ENCODE measurements at places on chromosomes 5 and 9.

DNA sequence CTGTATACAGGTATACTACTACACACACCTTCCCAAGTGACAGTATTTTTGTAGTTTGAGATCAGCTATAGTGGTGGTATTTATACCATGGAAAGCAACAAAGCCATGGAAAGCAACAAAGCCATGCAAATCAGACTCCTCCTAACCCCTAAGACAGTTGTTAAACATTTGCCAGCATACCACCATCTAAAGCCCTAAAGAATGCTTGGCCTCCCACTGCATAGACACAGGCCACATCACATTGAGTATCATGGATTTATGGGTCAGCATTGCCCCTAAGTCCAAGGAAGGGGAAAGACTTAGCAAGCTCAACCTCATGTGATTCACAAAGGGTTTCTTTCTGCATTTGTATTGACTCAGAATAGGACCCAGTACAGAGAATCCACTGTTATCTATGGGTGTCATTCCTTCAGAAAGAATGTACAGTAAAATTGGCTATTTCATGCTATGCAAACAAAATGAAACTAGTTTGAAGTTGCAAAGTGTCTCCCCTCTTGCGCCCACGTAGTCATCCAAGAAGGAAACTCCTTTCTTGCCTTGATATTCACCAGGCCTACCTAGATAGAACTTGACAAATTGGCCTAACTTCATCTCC lies 70.4 kb upstream of the IQGAP2 start:
- no peak for DNase-seq

DNA sequence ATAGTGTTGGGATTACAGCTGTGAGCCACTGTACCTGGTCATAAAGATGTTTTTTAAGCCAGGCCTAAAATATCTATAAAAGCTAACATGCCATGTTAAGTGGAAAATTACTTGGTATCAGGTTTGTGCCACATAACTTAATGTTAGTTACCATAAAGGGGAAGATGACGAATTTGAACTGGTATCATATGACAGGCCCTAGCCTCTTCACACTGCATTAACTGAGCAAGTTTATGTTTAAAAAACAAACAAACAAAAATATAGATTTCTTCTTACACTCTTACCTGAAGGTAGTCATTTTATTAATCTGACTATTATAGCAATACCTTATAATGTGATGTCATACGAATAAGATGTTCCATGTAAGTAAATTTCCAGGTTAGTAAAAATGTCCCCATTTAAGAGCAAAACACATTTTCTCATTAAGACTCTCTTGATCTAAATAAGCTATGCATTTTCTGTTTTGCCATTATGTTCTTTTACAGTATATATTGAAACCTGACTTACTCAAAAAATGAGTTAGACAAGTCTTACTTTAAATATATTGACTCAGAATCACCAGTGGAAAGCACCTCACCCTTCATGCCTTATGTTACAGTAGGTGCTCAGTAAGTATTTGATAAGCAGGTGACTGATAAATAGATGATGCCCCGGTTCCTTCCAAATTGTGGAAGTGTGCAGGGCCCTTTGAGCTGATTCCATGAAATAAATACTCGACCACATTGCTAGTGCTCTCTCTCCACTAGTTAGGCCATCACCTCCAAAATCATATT lies 125.4 kb downstream of the CDC42SE2 start:
- DNase-seq: no peak

DNA sequence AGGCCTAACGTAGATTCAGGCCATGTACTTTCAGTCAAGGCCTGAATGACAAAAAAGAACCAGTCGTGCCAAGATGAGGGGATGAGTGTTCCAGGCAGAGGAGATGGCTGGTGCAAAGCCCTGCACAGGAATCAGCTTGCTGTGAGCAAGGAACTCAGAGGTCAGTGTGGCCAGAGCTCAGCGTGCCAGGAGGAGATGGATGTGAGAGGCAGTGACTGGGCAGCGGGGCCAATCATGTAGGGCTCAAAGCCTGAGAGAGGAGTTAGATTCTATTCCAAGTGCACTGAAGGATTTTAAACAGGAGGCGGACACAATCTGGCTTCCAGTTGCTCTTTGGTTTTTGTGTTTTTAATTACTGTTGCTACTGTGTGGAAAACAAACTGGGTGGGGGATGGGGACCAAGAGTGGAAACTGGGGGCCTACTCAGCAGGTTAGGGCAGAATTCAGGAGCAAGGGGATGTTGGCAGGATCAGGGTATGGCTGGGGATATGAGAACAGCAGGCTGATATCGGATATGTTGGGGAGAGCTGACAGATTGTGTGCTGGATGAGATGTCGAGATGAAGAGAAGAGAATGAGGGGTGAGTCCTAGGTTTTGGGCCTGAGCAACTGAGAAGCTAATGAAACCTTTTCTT lies 64.3 kb downstream of the ANGPTL2 start:
- DNase-seq: no peak

DNA sequence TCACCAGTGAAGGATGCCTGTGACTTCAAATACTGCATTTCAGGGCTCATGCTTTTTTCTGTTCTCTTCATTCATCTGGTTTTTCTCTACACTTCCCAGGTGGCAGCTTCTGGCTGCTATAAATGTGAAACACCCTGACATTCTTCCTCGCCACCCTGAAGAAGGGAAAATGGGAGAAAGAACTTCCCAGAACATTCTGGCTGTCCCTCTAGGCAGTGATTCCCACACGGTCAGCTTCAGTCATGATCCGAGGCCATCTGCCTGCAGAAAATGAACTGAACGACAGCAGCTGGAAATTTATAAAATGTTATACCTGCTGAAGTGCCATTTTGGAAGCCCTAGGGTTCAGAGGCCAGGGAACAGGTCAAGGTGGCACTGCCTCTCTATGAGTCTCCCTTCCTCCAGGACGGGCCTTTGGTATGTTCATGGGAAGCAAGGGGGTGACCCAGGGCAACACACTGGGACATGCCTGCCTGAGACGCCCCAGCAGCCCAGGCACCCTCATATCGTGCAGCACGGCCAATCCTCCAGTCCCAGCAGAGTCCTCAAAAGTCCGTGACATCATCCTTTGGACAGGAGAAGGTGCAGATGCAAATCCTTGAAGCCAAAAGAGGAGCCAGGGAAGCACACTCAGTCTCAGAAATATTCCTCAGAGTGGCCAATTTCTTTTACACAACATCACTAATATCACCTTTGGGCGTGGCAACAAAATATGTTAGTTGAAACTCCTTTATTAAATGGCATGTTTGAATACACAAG lies 107.1 kb downstream of the SEMA5A start:
- DNase-seq: no peak

- DNase-seq: peak; percentile 47
Measured at GRCh38 chr9:5442400-5443011, 4.8 kb upstream of the PLGRKT start.

GRCh38 chr9:18343784-18344183 lies 130.2 kb upstream of the ADAMTSL1 start:
- DNase-seq: peak; percentile 55

DNA sequence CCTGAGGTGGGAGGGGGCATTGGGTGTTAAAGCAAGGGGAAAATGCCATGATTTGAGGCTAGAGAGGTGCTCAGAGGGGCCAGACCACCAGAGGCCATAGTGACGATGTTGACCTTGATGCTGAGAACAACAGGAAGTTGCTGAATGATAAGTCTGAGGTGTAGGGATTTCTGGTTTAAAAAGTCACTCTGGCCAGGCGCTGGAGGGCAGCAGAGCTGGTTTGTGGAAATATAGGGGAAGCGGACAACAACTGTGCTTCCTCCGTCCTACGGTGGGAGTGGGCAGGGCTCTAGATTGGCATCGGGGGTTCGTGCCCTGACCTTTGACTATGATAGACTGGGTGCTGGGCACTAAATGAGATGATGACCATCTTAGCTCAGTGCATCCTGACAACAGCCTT lies 44.7 kb downstream of the STOM start:
- no peak for DNase-seq

DNA sequence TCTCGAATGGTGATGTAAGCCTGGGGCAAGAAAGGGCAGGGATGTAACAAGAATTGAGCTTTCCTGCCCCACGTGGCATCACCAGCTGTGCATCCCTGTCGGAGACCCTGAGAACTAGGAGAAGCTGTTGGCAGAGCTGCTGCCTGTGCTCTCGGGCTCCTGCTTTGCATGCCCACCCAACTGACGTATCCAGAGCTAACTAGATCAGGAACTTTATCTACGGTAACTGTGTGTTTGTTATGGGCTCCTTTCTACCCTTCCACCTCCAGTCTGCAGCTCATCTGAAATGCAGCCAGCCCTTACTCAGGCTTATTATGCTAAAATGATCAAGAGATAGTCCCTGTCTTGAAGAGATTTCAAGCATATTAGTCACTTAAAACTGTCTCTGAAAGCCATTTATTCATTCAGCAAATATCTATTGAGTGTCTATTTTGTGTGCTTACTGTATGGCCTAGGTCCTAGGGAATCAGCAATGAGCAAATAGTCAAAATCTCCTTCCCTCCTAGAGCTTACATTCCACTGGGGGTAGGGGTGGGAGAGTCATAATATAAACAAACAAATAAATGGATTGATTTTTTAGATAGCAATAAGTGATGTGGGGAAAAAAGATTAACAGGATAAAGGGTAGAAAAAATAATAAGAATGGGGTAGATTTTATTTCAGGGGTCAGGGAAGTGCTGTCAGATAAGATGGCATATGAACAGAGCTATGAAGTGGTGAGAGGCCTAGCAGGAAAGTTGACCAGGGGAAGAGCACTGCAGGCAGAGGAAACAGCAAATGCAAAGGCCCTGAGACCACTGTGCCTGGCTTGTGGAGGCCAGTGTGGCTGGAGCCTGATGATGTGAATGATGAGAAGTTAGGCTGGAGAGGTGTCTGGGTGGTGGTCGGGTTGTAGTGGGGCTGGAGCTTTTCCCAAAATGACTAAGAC lies 118.2 kb downstream of the GALNT10 start:
- peak; percentile 29 for DNase-seq

DNA sequence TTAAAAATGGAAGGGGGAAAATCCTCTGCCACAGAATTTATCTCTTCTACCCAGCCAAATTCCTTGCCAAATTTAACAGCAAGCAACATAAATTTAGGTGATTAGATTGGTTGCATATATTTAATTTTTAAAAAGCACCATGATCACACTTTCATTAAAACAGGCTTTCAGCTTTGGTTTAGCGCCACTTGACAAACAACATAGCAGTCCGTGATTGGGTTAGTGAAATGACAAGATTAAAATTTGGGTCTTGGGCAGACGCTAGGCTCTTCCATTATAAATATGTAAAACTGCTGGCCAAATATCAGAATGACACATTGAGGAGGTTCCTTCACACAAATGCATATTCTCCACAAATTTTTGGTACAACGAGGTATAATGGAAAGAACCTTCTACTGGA lies 58.2 kb upstream of the CER1 start:
- DNase-seq: no peak

GRCh38 chr9:131995382-131995781 lies 84.3 kb downstream of the MED27 start:
- DNase-seq: no peak

DNA sequence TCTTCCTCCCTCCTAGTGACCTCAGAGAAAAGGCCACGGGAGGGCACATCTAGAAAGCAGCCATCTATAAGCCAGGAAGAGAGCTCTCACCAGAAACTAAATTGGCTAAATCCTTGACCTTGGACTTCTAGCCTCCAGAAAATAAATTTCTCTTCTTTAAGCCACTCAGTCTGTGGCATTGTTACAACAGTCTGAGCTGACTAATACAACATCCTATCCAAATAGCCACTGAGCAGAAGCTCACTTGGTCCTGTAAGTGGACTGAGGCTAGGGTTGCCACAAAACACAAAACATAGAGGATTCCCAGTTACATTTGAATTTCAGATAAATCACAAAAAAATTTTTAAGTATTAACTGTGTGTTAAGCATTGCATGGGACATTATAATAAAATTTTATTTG lies 383.4 kb downstream of the MLLT3 start:
- peak; percentile 22 for DNase-seq

DNA sequence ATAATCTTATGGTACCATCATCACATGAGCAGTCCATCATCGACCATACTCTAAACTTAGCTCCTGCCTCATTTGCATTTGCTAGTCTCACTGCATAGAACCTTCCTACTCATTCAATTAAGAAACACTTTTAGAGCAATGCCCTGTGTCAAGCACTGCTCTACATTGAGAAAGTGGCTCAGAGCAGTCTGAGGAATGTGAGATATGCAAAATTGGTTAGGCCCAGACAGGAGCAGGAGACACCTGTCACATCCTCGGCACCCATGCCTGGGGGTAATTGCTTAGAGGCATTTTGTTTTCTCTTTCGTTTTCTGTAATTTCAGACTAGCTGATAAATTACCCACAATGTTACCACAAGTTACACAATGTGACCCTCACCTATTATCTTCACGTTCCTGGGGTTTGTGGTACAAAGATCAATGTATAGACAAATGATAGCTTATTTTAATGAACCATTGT lies 4.9 kb upstream of the RARS1 start:
- DNase-seq: no peak

- no peak for DNase-seq
Measured at GRCh38 chr9:111924281-111924680, 27.7 kb downstream of the UGCG start.

GRCh38 chr9:114591291-114591787 lies 3.8 kb downstream of the ATP6V1G1 start:
- DNase-seq: no peak

DNA sequence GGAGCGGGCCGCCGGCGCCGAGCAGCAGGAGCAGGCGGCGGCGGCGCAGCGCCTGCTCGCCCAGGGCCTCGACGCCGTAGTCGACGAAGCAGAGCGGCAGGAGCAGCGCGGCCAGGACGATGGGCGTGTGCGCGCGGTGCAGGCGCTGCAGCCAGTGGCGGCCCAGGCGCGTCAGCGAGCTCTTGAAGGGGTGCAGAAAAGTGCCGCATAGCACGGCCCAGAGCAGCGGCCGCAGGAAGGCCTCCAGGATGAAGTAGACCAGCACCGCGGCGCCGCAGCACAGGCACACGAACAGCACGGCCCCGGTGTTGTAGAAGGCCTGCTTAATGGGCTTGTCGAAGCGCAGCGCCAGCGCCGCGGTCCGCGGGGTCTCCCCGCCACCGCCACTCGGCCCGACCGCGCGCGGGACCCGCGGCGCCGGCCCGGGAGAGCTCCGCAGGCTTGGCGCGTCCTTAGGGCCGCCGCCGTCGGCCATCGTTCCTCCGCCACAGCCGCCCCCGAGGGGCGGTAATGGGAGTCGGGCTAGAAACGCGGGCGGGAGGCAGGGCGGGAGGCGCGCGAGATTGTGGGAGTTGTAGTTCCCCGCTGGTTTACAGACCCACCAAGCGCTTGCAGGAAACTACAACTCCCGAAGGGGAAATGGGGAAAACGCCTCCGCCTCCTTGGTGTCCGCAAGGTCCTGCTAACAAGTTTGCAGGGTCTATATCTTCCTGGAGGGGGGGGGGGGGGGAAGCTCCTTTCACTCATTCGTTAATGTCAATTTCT lies at the start of gene TMEM245:
TSS of gene TMEM245 (minus strand) at position 509 of the 765 bp plus-strand sequence. CDS start at position 475, 34 bp downstream.
- DNase-seq: peak; percentile 99

Data from stromal cell of bone marrow (primary cell).